Left hindlimb (tissue), 1 donor: ENCODE measurements at places on chromosomes 1 and 21.
A peak's percentile ranks its signal among the peaks of the same experiment; 100 is the strongest.

- no peak for DNase-seq
These were observed 23.8 kb upstream of the PPP2R5A start for GRCh38 chr1:212261361-212261929.

- no peak for DNase-seq
These were observed 18.1 kb downstream of the ALDH9A1 start for GRCh38 chr1:165680303-165680702.

- DNase-seq, result no peak
These were observed 159.6 kb upstream of the COA6 start for GRCh38 chr1:234213658-234214128.

GRCh38 chr1:8782955-8783354 is 34.5 kb downstream of the RERE start:
- no peak for DNase-seq

GRCh38 chr1:8373581-8374241 is 55.8 kb downstream of the SLC45A1 start:
- peak; percentile 78 for DNase-seq

DNA sequence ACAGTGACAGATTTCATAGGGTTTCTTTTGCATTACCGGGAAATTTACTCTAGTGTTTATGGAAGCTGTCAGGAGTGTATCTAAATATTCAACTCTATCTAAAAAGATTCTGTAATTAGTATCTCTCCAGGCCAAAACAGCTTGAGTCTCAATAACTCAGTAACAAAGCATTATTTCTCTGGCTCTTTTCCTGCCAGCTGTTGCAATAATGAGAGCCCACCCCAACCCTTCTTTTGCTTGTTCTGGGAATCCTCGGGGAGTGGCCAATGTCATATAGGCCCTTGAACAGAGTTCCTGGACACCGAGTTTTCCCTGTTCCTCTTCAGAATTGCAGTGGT is 120.1 kb upstream of the SGIP1 start:
- DNase-seq, result no peak

- no peak for DNase-seq
These were observed 76.4 kb upstream of the LYST start for GRCh38 chr1:235942979-235943575.
